ENCODE measurements at places on chromosomes 3 and 15.

- DNase-seq, result peak; percentile 26
Measured at GRCh38 chr3:169295126-169295525, 368.4 kb downstream of the MECOM start.

GRCh38 chr3:189272500-189273119 is 100.8 kb downstream of the TPRG1 start:
- DNase-seq, result no peak

- no peak for DNase-seq
Measured at GRCh38 chr3:46925585-46925934, 48.0 kb downstream of the PTH1R start.

DNA sequence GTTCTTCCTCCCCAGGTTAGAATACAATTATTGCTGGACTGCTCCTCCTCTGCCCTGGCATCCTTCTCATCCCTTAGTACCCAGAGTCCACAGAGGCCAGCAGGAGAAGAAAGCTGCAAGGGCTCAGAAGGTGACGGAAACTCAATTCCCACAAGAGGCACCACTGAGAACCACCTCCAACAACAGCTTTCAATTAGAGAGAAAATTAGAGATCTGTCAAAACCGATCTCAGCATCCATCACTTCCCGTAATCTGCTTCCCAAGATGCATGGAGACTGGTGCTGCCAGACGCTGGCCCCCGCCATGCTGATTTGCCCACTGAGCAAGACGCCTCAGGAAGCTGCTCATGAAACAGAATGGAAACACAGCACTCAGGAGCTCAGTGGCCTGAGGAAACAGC is 135.0 kb upstream of the PRICKLE2 start:
- no peak for DNase-seq

- no peak for DNase-seq
Measured at GRCh38 chr3:53496984-53497383, 2.6 kb downstream of the CACNA1D start.

DNA sequence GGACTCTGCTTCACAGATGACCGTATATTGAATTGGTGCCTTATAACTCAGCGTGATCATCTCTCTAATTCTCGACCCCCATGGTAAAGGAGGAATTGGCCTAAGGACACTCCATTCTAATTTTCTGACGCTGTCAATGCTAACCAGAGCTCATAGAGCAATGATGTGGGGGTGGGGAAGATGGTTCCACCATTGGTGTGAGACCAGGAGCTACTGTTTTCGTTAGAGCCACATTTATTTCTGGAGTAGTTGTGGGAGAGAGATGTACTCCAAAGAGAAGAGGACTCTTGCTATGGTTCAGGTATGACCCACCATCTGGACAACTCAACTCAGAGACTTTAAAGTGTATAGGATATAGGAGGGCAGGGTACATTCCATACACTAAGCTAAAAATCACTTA is 16.3 kb downstream of the ZBTB38 start:
- DNase-seq, result no peak

GRCh38 chr3:5021116-5022092 is 42.2 kb downstream of the BHLHE40 start:
- DNase-seq, result peak; percentile 93

GRCh38 chr3:30626443-30627180 is 20.2 kb downstream of the TGFBR2 start:
- DNase-seq, result no peak

DNA sequence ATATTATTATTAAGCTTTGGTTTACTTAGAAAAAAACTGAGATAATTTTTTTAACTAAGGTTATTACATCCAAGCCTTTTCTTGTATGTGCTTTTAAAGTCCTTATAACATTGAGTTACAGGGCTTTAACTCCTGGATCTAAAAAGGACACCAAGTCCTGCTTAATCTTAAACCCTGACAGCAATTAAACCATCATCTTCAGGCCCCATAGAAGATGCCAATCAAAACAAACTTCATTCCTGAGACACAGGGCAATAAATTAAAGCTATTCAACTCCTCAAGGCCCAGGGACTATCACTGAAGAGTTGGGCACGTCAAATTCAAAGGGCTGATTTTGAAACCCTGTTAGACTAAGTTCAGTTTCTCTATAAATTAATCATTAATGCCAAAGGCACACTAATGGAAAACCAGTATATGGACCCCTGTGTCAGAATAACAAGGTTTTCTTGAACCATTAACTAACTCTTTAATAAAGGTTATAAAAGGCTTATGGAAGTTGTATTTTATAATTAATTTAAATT is 1152.6 kb downstream of the NSUN3 start:
- no peak for DNase-seq

DNA sequence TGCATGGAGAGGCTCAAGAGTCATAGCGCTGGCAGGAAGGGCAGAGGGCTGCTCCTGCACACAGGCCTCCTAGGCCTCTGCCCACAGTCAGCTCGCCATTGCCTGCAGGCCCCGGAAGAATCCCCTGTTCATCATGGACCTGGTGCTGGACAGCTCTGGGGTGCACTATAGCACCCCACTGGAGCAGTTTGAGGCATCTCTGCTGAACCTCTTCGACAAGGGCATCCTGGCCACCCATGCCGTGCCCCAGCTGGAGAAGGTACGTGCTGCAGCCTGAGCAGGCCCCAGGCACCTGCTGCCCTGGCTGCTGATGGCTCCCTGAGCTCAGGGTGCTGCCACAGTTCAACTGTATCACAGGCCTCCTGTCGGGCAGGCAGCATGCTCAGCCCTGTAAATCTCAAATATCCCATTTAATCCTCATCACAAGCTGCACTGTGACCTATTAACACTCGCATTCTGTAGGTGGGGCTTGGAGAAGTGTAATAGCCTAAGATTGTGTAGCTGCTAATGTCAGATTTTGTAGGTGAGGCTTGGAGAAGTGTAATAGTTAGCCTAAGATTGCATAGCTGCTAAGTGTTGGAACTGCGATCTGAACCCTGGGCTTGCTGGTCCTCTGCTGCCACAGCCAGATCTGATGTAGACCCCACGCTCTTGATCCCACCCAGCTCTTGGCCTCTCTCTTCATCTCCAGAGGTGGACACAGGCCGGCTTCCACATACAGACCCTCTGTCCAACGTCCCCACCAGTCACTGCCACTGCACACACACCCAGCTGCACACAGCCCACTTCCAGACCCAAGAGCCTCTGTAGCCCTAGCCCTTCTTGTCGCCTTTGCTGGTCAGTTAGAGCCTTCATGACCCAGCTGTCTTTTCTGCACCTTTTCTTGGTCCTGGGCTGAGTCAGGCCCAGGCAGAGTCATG is 31.9 kb downstream of the DNAH1 start:
- DNase-seq, result no peak

GRCh38 chr3:64188810-64189560 is 36.3 kb downstream of the PRICKLE2 start:
- DNase-seq, result peak; percentile 53

- DNase-seq, result no peak
Measured at GRCh38 chr15:25797936-25798901, 64.9 kb downstream of the ATP10A start.

- no peak for DNase-seq
Measured at GRCh38 chr15:82963471-82964341, 11.2 kb upstream of the HOMER2 start.

DNA sequence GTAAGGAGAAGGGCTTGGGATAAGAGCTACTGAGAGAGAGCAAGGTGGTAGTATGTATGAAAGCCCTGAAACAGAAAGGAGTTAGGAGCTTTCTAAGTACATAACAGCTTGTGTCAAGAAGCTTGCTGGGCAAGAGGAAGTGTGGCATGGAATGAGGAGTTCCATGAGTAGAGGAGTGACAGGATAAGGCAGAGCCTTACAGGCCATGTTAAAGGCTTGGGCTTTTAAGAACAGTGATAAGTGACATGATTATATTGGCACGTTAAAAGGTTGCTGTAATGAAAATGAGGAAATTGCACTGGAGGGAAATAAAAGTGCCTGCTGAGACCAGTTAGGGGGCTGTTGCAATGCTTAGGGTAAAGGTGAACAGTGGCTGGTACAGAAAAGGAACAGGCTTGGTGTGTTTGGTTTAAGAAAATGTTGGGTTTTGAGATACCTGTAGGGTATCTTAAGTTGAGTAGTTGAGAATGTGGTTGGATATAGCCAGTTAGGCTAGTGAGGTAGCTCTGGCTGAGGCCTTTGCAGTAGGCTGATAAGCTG is 49.0 kb downstream of the MEF2A start:
- no peak for DNase-seq

Measured in kidney capillary endothelial cell (primary cell).